ENCODE measurements at places on chromosomes 16 and 17.

- no peak for DNase-seq
Measured at GRCh38 chr16:9151074-9151473, 59.6 kb downstream of the HAPSTR1 start.

- no peak for DNase-seq
Measured at GRCh38 chr16:55391760-55392375, 67.9 kb downstream of the IRX6 start.

DNA sequence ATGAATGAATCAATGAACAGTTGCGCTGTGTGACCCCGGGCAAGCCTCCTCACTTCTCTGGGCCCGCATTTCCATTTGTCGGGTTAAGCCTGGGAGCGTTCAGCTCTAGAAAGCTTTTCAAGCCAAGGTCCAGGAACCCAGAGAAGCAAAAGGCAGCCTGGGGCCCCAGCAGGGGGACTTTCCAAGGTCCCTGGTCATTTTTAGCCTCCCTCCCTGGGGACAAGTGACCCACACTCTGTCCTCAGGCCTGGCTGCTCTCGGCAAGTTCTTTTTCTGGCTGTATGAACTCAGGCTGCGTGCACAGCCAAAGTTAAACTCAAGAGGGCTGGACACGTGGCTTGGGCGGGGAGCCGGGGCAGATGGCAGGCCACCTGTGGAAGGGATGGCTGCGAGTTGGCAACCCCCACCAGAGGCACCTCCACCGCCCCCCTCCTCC lies 41.4 kb upstream of the CIBAR2 start:
- no peak for DNase-seq

- no peak for DNase-seq
Measured at GRCh38 chr16:78628461-78629045, 529.1 kb downstream of the WWOX start.

- DNase-seq, result no peak
Measured at GRCh38 chr16:31224092-31224955, 7.4 kb upstream of the PYDC1 start.

- DNase-seq, result no peak
Measured at GRCh38 chr17:77698903-77699623, 259.4 kb upstream of the TNRC6C start.

GRCh38 chr16:30368122-30368791 lies 2.0 kb downstream of the TBC1D10B start:
- DNase-seq, result no peak

GRCh38 chr16:14369734-14370598 lies 260.1 kb downstream of the PARN start:
- no peak for DNase-seq

- DNase-seq, result no peak
Measured at GRCh38 chr17:45942284-45942683, 47.9 kb downstream of the MAPT start.

- DNase-seq, result no peak
Measured at GRCh38 chr17:68184816-68185436, 62.9 kb upstream of the AMZ2 start.

- no peak for DNase-seq
Measured at GRCh38 chr17:44348234-44348987, 3.3 kb downstream of the GRN start.

GRCh38 chr16:89009343-89010209 lies 32.6 kb upstream of the CBFA2T3 start:
- DNase-seq, result no peak

- DNase-seq, result no peak
Measured at GRCh38 chr16:11793840-11794239, 3.2 kb downstream of the ZC3H7A start.

- DNase-seq, result no peak
Measured at GRCh38 chr17:72191921-72192799, 71.3 kb downstream of the SOX9 start.

- DNase-seq, result no peak
Measured at GRCh38 chr17:59519132-59519531, 46.3 kb upstream of the DHX40 start.

DNA sequence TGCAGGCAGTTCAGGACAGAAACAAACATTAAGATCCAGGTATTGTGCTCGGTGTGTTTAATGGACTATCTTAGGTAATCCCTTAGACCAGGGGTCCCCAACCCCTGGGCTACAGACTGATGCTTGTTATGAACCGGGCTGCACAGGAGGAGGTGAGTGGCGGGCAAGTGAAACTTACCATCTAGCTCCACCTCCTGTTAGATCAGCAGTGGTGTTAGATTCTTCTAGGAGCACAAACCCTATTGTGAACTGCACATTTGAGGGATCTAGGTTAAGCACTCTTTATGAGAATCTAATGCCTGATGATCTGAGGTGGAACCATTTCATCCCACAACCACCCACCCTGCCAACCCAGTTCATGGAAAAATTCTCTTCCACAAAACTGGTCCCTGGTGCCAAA lies 37.8 kb upstream of the ASIC2 start:
- no peak for DNase-seq

DNA sequence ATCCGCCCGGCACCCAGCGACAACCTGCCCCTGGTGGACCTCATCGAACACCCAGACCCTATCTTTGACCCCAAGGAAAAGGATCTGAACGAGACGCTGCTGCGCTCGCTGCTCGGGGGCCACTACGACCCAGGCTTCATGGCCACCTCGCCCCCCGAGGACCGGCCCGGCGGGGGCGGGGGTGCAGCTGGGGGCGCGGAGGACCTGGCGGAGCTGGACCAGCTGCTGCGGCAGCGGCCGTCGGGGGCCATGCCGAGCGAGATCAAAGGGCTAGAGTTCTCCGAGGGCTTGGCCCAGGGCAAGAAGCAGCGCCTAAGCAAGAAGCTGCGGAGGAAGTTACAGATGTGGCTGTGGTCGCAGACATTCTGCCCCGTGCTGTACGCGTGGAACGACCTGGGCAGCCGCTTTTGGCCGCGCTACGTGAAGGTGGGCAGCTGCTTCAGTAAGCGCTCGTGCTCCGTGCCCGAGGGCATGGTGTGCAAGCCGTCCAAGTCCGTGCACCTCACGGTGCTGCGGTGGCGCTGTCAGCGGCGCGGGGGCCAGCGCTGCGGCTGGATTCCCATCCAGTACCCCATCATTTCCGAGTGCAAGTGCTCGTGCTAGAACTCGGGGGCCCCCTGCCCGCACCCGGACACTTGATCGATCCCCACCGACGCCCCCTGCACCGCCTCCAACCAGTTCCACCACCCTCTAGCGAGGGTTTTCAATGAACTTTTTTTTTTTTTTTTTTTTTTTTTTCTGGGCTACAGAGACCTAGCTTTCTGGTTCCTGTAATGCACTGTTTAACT lies 1.0 kb downstream of the NOG start:
- no peak for DNase-seq

GRCh38 chr17:44848257-44848795 lies 643 bp downstream of the HIGD1B start:
- DNase-seq, result no peak

DNA sequence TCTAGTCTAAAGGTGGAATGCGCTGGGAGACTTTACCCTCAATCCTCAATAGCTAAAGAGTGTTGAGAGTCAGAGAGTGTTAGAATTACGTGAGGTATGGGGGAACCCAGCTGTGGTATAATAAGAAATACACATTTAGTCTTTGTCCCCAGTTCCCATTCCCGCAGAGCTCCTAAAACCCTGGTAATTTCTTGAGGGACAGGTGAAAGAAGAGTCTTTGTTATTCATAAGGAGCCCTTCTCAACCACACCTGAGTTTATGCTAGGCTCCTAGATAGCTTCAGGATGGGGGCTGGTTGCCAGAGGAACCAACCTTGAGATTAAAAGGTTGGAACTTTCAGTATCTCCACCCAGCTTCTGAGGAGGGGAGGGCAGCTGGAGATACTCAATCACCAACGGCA lies 5.8 kb downstream of the ZNF18 start:
- no peak for DNase-seq

DNA sequence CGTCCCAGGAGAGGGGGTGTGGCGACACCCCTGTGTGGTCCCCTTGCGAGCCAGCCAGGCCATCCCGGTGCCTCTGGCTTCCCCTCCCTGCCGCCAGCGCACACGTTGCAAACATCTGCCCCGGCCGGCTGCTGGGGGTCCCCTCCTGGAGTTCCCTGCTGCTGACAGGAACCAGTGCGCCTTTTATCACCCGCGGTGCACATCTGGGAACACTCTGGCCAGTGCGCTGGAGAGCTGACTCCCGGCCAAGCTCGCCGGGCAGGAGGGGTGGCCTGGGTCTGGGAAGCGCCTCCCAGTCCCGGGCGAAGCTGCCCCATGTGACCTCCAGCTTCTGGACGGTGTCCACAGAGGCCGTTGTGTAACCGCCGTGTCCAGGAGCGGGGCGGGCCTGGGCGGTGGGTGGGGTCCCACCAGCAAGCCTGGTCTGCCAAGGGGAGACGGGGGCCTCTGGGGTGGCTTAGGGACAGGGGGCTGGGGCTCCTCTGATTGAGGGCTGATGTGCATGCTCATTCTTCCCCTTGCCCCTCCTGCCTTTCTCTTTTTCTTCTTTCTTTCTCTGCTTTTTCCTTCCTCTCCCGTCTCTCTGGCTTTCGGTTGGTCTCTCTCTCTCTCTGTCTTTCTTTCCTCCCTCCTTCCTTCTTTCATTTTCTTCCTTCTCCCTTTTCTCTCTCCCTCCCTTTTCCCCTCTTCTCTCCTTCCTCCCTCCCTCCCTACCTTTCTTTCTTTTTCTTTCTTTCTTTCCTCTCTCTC lies 25.2 kb upstream of the CIBAR2 start:
- no peak for DNase-seq

DNA sequence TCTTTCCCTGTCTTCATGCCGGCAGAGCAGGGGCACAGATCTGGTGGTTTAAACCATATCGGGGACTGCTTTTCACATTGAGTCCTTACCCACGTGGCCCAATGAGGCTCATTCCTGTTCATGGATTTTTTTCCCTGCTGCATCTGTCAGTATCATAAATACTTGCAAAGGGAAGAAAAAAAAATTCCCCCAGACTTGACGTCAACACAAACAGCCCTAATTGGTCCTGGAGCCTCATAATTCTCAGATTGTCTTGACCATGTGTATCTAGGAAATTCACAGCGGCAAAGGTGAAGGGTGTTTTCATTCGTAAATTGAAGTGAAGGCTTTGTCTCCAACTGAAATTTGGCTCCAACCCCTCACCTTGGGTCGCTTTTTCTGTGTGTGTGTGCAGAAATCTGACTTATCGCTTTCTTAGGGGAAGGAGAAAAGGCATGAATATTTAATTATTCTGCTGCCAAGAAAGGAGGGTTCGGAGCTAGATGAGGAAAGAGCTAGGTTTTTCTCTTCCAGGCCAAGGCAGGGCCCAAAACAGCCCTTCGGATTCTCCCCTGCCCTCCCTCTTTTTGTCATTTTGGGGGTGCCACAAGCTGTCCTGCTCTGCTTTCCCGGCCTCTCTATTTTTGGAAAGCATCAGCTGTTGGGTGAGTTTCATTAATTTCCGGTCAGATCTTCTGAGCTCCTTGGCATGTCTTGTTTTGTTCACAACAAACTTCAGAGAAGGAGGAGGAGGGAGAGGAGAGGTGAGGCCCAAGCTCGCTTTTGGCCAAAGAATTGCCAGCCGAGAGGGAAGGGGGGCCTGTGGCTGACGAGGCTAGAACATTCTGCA lies 17.8 kb upstream of the CIBAR2 start:
- DNase-seq, result no peak

DNA sequence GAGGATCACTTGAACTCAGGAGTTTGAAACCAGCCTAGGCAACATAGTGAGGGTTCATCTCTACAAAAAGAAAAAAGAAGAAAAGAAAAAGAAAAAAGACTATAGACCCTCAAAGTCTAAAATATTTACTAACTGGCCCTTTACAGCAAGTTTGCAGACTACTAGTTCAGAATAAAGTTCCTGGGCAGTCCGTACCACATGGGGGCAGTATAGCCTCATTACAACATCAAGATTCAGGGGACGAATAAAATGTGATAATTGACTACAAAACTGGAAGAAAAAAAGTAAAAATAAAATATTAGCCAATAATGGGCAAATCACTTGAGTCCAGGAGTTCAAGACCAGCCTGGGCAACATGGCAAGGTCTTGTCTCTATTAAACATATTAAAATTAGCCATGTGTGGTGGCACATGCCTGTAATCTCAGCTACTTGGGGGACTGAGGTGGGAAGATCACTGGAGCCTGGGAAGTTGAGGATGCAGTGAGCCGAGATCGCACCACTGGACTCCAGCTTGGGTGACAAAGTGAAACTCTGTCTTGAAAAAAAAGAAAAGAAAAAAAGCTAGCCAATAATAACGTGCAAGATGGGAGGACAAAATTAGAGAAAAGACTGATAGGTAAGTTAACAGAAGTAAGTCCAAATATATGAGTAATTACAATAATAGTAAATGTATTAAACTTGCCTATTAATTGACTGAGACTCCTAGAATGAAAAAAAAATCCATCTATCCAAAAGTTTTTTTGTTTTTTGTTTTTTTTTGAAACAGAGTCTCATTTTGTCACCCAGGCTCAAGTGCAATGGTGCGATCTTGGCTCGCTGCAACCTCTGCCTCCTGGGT lies 129.4 kb upstream of the SEC14L1 start:
- no peak for DNase-seq

DNA sequence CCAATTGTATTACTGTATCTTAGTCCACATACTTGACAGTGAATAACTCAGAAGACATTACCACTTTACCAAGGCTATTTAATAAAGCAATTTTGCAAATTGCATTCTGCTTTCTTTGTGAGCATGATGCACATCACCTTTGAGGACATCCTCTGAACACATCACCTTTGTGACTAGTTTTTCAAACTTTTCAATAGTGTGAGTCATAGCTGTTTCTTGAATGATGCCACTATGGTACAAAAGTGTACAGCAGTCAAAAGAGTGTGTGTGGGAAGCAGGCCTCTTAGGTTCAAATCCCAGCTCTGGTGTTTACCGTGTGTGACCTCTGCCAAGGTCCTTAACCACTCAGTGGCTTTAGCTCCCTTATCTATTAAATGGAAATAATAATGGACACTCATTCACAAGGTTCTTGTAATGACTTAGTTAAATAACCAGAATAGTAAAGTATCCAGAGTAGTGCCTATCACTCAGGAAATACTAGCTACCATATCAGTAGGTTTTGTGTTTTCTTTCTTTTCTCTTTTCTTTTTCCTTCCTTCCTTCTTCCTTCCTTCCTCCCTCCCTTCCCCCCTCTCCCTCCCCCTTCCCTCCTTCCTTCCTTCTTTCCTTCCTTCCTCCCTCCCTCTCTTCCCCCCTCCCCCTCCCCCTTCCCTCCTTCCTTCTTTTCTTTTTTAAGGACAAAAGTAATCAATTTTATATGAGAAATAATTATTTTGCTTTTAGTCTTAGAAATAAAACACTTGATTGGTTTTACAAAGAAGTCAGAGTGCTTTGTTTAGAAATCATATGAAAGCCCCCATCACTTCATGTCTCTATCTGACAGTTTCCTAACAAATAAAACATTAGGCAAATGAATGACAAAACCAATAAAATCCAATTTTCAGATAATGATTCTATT lies 178.9 kb downstream of the MYO1D start:
- DNase-seq, result no peak

DNA sequence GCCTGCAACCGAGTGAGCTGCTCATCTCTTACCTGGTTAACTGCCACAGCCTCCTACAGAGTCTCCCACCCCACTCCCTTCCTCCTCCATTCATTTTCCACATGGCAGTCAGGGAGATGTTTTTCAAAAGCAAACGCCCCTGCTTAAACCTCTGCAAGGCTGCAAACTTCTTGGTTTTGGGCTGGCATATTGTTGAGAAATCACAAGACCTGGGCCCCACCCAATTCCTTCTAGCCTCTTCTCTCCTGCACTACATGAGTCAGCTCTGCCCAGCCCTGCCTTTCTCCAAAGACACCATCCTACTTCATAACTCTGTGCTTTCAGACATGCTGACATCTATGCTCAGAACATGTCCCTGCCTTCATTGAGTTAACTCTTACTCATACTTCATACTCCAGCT lies 136.1 kb downstream of the SPACA3 start:
- DNase-seq, result no peak
